ENCODE measurements at places on chromosomes 2 and 18.
A peak's percentile ranks its signal among the peaks of the same experiment; 100 is the strongest.

GRCh38 chr2:96320326-96320725 is 4.8 kb upstream of the ITPRIPL1 start:
- DNase-seq: no peak

DNA sequence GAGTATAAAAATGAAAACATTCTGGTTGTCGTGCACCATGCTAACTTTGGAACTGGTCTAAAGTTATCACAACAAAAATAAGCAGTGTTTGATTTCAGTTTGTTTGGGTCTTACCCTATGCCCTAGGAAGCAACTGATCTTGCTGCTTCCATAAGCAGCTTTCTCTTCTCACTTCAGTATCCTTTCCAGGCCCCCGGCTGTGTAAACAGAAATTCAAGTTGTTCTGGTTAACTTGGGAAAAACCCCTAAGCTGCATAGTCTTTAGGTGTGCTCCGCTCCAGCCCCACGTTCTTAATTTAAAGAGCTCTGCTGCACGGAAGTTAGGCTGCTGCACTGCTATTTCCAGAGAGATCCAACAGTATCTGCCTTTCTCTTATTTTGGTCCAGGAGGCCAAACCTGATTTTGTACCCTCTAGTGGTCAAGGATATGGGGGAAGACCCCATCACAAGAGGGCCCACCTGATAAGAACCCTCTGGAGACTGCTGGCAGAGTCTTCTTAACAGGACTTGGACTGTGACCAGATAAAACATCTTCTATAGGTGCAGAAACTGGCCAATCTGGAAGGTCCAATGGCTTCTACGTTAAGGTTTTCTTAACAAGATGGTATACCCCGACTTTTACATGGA is 69.1 kb downstream of the FEZ2 start:
- DNase-seq: no peak

- no peak for DNase-seq
Observed at GRCh38 chr2:116645155-116645554, 1169.3 kb upstream of the DDX18 start.

DNA sequence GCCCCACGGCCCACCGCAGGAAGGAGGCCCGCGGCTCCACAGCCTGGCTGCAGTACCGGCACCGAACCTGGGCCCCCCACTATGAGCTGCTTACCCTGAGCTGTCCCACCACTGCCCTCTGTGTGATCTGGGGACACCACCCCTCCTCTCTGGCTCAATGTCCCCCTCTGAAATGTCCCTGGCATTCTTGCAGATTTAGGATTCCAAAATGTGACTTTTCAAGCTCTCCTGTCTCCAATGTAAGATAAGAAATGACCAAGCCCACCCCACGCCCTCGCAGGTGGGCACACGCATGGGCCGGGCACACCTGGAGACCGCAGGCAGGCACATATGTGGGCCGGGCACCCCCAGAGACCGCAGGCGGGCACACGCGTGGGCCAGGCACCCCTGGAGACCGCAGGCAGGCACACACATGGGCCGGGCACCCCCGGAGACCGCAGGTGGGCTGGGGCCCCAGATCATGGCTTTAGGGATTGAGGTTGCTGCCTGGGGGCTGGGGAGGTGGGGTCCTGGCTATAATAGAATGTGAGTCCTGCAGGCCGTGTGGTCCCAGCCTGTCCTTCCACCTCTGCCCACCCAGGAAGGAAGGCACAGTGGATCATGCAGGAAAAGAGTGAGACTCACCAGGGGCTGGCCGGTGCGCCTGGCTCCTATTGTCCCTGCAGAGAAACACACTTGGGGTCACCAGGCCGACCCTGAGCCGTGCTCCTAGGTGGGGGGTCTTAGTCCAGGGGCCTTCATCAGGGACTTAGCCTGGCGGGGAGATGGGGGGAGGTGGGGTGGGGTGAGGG is 7.2 kb downstream of the PDCD1 start:
- DNase-seq: no peak

DNA sequence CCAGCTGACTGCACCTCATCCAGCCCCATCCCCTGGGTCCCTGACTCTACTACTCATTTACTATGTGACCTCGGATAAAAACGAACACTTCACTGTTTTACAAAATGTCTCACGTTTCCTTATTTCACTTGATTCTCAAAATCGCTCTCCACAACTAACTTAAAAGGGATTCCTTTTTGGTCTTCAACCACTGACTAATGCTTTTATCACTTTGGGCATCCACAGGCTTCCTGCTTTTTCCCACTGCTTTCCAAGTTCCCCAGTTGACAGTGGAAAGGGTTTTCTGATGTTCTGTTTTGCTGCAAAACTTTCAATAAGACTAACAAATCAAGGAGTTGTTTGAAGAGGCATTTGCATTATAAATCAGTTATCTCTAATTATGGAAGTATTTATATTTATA is 24.1 kb downstream of the EIF2AK3 start:
- DNase-seq: no peak

DNA sequence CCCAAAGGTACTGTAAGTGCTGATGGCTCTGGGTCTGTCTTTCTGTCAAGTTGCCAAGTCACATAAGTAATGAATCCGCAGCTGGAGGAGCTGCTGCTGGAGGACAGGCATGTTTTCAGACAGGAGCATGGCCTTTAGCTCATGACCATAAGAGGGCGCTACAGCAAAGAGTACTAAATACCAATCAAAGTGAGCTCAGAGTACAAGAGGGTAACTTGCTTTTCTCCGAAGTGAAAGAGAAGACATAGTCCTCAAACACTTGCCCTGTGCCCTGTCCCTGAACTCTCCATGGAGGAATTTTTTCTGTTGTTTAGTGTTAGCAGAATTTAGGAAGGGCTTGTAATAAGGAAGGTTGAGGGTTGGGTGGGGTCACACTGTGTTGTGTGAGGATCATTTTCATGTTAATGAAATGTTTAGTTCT is 58.0 kb upstream of the EML6 start:
- DNase-seq: peak; percentile 32
